ENCODE measurements at places on chromosomes 12 and 14.
A peak's percentile ranks its signal among the peaks of the same experiment; 100 is the strongest.

- no peak for DNase-seq
Observed at GRCh38 chr12:8841778-8842177, 19.4 kb downstream of the A2ML1 start.

DNA sequence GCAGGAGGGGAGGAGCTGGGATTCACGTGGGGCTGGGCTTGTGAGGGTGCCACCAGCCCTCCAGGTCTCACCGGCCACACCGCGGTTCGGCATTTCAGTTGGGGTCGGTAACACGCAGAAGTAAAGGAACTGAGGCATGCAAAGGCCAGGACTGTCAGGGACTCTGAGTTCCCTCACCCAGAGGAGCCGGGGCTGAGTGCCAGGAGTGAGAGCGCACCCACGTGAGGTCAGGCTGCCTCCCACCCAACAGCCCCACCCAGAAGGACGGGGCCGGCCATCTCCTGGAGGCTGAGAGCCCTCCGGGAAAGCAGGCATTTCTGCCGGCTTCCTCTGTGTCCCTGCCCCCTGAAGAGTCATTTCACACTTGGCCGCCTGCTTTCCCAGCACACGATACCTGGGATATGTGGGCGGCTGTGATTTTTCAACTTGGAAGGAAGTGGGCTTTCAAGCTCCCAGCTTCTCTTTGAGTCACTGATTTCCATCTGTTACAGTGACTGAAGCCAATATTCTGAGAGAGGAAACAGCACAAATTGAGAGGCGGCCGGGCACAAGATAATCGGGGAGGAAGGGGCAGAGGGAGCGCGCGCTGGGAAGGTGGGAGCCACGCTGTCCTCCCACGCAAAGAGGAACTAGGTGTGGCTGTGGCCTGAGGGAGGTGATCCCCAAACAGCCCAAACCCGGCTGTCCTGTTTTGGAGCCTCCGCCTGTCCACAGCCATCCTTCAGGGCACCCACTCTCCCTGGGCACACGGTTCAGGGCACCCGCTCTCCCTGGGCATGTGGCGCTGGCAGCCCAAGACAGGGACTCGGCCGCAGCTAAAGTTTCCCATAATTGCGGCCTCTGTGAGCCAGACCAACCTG is 19.0 kb downstream of the GALNT9 start:
- no peak for DNase-seq

- DNase-seq = no peak
Observed at GRCh38 chr12:116483959-116484750, 75.0 kb upstream of the MAP1LC3B2 start.

GRCh38 chr12:127681151-127681754 is 585.7 kb upstream of the TMEM132C start:
- DNase-seq = no peak

DNA sequence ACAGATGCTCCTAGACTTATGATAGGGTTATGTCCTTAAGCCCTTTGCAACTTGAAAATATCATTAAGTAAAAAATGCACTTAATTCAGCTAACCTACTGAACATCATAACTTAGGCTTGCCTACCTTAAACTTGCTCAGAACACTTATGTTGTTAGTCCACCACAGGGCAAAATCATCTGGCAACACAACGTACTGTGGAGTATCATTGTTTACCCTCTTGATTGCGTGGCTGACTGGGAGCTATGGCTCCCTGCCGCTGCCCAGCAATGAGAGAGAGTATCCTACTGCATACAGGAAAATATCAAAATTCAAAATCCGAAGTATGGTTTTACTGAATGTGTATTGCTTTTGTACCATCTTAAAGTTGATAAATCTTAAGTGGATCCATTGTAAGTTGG is 105.5 kb downstream of the SOX5 start:
- no peak for DNase-seq

GRCh38 chr14:81222691-81223090 is 1.9 kb upstream of the GTF2A1 start:
- DNase-seq = no peak

DNA sequence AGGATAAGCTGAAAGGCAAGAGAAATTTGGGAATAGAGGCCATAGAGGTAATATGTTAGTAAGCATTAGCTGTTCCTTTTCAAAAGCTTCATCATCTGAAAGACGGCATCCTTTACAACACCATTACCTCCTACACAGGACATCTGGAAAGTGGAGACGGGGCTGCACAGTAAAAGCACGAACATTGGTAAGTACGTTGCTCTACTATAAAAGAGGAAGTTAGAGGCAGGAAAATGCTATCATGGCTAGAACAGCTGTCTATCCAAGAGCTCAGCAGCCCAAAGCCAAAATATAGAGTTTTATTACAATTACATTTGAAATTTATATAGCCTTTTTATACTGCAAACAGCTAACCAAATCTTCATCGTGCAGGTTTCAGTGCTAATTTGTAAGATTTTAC is 172.3 kb upstream of the GRIP1 start:
- no peak for DNase-seq

DNA sequence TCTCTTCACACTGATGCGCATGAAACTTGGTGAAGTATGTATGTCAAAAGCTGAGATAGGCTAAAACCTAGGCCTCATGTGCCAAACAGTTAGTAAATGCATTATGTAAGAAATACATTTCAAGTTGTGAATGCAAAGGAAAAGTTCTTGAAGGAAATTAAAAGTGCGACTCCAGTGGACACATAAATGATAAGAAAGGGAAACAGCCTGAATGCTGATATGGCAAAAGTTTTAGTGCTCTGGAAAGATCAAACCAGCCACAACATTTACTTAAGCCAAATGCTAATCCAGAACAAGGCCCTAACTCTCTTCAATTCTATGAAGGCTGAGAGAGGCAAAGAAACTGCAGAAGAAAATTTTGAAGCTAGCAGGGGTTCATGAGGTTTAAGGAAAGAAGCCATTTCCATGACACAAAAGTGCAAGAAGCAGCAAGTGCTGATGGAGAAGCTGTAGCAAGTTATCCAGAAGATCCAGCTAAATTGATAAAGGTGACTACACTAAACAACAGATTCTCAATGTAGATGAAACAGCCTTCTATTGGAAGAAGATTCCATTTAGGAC is 74.2 kb downstream of the GARIN6 start:
- no peak for DNase-seq

DNA sequence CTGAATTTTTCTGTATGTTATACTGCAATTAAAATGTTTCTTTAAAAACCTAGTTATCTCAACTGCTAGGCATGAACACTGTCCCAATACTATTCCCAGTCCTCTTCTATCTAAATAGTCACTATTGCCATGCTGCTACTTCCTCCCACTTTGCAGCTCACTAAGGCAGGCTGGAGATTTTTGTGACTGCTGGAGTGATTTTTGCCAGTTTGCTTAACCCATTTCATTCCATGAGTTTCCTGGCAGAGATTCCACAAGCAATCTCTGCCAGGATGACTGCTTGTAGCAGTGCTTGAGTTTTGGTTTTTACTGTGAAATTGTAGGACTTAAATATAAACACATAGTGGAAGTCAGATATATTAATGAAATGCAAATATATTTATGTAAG is 80.8 kb downstream of the BHLHE41 start:
- no peak for DNase-seq

DNA sequence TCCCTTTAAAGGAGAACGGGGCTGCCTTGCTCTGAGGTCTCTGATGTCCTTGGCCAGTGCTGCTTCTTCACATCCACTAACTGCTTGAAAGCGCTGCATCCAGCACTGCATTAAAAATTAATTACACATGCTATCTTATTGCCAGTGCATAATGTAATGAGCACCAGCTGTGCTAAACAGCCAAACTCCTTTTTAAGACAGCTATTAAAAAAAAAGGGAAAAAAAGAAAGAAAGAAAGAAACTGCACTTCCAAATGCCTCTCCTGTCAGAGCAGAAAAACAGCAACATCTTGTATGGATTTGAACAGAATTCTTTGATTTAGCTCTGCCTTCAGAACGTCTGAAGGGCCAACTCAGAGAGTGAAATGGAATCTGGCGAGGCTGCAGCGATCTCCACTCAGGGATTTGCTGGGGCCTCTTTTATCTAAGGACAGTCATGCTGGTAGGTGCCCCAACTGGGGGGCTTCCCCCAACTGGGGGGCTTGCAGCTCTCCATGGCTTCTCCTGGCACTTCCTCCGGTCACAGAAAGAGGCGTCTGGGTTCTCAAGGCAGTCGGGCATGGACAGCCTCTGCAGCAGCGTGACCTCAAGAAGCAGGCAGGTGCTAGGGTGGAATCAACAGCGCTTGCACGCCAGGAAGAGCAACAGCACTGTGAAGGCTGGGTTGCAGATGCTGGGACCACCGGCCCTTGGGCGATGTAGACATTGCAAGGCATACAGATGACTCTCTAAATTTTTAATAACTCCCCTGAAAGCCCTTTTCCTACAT is 46.4 kb downstream of the BCL11B start:
- DNase-seq = no peak

DNA sequence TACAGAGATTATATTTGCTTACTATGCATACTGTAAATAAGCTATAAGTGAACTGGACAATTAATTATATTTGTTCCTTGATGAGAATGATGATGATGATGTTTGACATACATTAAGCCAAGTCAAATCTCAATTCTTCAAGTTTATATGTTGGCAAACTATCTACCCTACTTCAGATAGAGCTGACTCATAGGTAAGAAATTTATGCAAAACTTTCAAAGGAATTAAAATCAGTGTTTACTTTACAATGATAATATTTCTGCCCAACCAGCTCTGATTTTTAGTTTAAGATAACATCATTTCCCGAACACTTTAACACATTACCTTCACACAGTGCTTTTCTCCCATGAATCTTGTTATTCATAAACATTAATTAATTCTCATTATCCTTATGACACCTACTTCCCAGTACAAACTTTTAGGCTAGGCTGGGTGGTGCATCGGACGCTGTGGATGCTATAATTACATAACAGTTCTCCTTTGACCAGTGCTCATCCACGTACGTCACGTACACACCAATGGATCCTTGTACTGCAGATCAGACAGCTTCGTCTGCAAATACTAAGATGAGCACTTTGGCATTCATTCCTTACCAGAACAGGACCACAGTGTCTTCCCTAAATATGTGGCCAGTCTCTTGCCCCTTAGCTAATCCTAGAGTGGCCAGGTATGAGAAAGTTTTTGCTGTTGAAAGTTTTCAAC is 18.3 kb downstream of the BMP4 start:
- DNase-seq = no peak

GRCh38 chr12:13000925-13001774 is 1.1 kb upstream of the HEBP1 start:
- DNase-seq = peak; percentile 31

DNA sequence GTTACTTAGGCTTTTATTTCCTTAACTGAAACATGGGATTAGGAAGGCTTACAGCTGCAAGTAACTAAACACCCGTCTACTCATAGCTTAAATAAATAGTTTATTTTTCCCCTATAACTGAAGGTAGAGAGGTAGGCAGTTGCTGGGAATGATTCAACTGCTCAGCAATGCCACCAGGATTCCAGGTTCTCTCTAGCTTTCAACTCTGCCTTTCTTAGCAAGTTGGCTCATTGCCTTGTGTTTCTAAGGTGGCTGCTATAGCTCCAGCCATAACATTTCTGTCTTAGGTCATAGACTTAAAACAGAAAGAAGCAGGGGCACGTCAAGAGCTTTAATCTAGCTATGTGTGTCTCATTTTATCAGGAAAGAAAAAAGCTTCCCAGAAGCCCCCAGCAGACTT is 103.7 kb upstream of the MDM1 start:
- DNase-seq = no peak

DNA sequence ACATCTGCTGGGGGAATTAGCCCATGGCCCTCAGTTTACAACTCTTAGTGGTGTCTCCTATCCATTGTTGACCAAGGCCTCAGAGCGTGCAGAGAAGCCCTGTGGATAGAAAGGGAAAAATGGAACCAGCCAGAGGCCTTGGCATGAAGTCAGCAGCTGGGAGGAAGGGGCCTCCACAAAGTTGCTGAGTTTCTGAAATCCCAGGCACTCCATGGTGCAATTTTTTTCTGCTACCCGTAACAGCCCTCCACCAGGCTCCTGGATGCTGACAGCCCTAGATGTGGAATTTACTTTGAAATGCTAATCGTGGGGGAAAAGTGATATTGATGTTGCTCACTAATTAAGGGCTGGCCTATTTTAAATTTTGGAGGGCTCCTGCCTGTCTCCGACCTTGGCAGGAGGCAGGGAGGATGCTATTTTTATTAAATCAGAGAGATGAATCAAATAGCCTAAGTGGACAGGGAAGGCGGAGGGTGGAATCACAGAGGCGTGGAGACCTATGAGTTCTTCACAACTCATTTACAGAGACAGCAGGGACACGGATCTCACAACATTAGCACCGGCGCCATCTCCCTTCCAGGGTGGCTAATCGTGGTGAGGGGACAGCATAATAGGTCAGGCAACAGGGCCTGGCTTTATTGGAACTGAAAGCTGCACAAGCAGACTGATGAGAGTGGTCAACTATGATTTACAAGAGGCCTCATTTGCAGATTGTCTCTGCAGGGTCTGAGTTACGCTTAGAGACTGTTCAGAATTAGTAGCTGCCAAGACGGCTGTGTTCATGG is 99.8 kb upstream of the WSCD2 start:
- no peak for DNase-seq

GRCh38 chr12:94193168-94193567 is 44.8 kb downstream of the PLXNC1 start:
- no peak for DNase-seq

DNA sequence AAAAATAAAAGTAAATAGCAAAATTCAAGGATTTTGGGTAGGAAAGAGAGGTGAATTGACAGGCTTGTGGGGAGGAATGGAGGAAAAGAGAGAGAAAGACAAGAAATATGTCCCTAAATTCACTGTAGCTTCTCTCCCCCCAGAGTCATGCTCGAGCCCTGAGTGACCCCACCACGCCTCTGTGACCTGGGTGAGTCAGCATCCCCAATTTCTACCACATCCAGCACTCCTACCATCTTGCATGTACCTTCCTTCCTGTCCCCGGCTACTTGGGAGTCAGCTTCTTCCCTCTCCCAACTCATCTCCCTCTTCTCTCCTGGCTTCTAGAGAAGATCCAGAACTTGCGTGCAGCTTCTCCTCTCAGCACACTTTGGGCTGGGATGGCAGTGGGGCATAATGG is 9.8 kb downstream of the ZNF219 start:
- DNase-seq = no peak

- no peak for DNase-seq
Observed at GRCh38 chr12:54230555-54230954, 41.8 kb upstream of the SMUG1 start.

- DNase-seq = peak; percentile 5
Observed at GRCh38 chr12:29519585-29520182, 22.2 kb upstream of the OVCH1 start.

- no peak for DNase-seq
Observed at GRCh38 chr12:71195338-71195896, 37.6 kb upstream of the TSPAN8 start.

- DNase-seq = no peak
Observed at GRCh38 chr12:93759512-93760081, 82.4 kb downstream of the CRADD start.

DNA sequence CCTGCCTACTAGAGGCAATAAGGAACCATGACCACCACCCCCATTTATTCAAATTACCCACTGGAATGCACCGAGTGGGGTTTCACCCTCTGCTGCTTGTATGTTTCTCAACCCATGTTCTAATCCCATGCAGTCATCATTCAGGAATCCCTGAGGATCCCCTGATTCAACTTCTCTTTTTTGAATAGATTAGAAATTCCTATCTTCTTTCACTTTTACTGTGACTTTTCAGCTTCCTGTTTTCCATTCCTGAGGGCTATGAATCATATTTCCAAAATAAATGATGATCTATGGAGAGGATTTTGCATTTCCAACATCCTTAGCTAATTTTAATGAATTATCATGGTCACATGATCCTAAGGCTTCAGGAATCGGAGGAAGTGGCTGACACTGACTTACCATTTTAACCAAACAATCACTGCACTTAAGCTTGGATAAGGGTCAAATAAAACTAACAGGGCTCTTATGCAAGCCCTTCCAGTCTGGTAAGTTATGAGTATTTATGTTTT is 19.4 kb upstream of the P2RX4 start:
- no peak for DNase-seq
